ENCODE measurements at places on chromosomes 1 and 21.

GRCh38 chr1:216325336-216325735, 97.9 kb downstream of the USH2A start:
- DNase-seq, result no peak

- DNase-seq, result peak; percentile 44
These were observed 26.1 kb downstream of the KCNJ15 start for GRCh38 chr21:38282921-38283320.

DNA sequence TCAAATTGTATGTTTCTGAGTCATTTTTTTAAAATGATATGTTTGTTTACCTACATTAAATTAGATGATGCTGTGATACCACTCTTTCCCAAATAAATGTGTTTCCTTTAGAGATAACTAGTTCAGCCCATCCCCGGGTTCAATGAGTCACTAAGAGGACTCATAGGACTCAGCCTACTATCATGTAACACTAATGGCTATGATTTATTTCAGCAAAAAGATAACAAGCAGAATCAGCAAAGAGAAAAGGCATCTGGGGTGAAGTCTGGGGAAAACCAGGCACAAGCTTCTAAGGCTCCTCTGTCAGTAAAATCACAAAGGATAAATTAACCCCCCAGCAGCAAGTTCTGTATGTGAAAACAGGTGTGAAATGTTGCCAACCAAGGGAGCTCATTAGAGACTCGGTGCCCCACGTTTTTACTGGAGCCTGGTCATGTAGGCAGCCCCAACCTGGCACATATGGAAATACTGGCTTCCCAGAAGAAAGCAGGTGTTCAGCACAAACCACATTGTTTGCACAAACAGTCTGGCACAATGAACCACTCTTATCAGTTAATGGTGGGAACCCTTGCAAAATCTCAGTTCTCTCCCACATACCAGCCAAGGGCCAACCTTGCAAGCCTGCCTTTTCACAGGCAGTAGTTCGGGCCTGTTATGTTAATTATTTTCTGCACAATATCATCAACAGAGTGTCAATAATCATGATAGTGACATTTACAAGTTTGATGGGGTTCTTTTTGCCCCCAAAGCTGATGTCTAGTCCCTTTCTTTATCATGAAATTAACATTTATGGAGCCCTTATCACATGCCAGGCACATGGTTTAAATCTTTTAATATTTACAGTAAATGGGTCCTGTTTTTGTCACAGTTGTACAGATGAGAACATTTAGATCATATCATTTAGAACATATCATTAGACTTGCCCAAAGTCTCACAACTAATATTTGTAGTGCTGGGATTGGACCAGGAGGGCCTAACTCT, 23.1 kb upstream of the CNN3 start:
- DNase-seq, result no peak

DNA sequence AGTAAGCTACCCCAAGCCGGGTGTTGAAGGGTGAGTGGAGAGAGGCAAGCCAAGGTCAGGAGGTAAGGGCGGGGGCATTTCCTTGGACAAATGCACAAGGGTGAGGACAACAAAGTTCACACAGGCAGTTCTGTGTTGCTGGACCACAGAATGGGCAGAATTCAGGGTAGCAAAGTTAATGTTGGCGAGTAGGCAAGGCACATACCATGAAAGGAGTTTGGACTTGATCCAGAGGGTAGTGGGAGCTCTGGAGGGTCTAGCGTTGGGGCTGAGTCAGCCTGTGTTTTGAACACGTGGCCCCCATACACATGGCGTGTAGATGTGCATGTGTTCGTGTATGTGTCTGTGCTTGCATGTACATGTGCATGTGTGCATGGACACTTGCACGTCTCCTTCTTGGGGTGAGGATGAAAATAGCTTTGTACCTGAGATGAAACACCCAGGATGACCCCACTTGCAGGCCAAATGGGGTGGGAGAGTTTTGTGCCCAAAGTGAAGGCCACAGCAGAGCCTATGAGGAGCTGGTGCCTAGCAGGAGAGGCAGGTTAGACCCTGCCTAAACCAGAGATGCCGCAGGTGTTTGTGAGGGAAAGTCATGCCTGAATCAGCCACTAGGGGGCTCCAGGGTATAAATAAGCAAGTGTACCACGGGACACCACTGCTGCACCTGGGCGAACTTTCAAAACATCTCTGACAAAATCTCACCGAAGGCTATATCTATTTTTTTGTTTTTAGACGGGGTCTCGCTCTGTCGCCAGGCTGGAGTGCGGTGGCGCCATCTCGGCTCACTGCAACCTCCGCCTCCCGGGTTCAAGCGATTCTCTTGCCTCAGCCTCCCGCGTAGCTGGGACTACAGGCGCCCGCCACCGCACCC, 21.8 kb downstream of the SLC27A3 start:
- DNase-seq, result peak; percentile 79

DNA sequence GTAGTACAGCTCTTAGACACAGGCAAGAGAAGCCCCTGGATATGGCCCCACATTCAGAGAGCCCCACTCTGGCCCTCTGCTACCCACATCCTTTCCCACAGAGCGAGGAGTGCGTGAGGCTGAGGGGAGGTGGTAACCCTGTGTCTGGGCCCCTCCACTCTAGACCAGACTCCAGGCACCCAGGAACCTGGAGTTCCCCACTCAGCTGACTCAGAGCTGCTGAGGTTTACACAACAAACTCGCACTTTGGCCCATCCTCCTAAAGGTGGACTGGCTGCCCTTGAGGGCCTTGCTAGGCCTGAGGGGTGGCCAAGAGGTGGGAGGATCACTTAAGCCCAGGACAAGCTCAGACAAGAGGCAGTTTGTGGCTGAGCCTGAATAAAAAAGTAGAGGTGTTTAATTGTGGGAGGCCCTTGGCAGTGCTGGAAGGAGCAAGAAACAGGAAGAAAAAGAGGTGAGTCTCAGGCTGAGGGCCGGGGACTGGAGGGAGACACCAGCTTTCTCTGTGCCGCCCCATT, 10.7 kb downstream of the MR1 start:
- no peak for DNase-seq

DNA sequence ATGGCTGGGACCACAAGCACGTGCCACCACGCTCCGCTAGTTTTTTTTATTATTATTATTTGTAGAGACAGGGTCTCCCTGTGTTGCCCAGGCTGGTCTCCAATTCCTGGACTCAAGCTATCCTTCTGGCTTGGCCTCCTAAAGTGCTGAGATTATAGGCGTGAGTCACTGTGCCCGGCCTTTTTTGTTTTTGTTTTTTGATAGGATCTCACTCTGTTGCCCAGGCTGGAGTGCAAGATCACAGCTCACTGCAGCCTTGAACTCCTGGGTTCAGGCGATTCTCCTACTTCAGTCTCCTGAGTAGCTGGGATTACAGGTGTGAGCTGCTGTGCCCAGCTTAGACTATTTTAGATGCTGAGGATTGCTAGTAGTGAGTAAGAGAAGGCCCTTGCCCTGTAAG, 11.8 kb upstream of the RNF11 start:
- no peak for DNase-seq

GRCh38 chr1:178510155-178510554, 2.8 kb upstream of the TEX35 start:
- no peak for DNase-seq

GRCh38 chr1:91712981-91713841, 172.7 kb downstream of the TGFBR3 start:
- peak; percentile 30 for DNase-seq

DNA sequence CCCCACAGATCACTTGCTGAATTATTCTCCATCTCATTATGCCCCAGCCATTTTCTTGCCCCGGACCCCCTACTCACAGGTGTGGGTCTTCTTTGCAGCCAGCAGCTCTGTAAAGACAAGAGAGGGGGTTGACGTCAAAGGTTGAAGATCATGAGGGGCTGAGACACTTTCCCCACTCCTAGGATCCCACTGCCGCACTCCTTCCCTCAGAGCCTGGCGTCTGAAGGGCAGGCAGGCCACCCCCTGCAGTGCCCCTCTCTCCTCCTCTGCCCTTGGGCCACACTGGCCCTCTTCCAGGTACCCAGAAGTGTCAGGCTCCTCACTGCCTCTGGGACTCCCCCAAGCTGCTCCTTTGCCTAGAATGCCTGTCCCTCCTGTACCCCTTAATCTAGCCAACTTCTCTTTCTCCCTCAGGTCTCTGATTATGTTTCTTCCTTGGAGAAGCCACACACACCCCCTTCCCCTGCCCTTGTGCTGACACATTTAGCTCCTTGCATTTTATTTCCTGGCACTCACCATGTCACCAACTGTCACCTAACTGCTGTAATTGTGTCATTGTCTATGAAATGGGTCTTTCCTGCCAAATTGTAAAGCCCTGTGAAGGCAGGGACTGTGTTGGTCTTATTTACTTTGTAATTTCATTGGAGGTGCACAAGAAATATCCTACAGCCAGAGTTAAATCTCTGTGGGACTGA, 2.1 kb downstream of the RORC start:
- no peak for DNase-seq

DNA sequence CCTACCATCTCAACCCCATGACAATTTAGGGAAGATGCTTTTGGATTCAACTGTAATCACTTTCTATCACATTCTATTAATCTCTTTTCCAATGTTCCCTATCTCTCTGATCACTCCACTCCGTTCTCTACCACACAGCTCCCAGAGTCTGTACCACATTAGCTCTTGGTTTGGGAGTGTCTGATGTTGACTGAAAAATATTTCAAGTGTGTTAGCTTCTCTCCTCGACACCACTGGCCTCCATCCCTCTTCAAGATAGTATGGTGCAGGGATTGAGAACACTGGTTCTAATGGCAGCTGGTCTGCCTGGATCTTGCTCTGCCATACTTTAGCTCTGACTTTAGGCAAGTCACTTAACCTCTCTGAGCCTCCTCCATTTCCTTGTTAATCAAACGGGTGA, 39.9 kb downstream of the ATP1A1 start:
- no peak for DNase-seq

DNA sequence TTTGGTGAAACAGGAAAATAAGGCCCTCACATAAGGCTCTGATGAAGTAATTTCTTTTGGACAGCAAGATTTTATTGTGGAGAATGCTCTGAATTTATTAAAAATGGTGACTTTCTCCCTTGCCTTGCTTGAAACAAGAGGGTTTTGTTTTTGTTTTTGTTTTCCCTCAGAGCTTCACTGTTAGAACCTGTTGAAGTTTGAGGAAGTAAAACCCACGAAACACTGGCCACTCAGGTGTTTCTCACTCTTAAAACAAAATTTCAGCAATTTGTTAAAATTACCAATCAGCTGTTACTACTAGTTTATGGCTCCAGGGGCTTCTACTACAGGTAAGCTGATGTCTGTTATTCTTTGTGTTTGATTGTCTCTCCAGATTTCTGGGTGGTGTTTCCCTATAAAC, 112.6 kb upstream of the B3GALT2 start:
- DNase-seq, result no peak

- no peak for DNase-seq
These were observed 157.2 kb downstream of the DENND1B start for GRCh38 chr1:197618061-197618460.

GRCh38 chr1:155871390-155871789, 12.0 kb downstream of the SYT11 start:
- DNase-seq, result no peak

- no peak for DNase-seq
These were observed 13.8 kb downstream of the OPTC start for GRCh38 chr1:203507759-203508158.

DNA sequence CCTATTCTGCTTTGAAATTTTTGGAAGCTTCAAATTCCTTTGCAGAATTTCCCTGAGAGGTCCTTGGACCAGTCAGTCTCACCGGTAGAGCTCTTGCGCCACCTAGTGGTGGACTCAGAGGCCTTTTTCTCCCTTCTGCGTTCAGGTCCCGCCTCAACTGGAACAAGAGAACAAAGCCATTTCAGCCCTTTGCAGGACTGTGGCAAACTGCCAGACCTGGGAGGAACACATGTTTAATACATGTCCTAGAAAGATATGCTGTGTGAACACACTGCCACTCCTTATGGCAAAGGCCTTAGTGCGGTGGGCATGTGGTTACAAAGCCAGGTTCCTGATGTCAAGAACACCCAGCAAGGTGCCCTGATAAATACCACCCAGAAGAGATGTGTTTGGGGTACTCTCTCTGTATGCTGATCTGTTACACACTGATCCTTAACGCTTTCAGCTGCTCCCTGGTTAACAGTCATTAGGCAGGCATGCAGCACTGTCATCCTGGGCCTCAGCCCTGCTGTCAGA, 82.2 kb upstream of the SSX2IP start:
- peak; percentile 87 for DNase-seq

- peak; percentile 41 for DNase-seq
These were observed at the start of gene SLC30A10 for GRCh38 chr1:219927956-219928790. SLC30A10 (minus strand) TSS chr1:219928557; CDS start chr1:219928440, 117 bp downstream.

- no peak for DNase-seq
These were observed 129.2 kb downstream of the DHRS3 start for GRCh38 chr1:12488666-12489354.

- no peak for DNase-seq
These were observed 628.4 kb upstream of the TMPRSS15 start for GRCh38 chr21:19031953-19032352.

- DNase-seq, result no peak
These were observed 25.5 kb downstream of the UTS2 start for GRCh38 chr1:7827126-7827955.

GRCh38 chr21:44960141-44961092, 20.6 kb downstream of the SLX9 start:
- DNase-seq, result no peak

- DNase-seq, result no peak
These were observed 21.5 kb upstream of the ENAH start for GRCh38 chr1:225674381-225674780.

- no peak for DNase-seq
These were observed 36.7 kb downstream of the FOXD2 start for GRCh38 chr1:47474278-47475193.

DNA sequence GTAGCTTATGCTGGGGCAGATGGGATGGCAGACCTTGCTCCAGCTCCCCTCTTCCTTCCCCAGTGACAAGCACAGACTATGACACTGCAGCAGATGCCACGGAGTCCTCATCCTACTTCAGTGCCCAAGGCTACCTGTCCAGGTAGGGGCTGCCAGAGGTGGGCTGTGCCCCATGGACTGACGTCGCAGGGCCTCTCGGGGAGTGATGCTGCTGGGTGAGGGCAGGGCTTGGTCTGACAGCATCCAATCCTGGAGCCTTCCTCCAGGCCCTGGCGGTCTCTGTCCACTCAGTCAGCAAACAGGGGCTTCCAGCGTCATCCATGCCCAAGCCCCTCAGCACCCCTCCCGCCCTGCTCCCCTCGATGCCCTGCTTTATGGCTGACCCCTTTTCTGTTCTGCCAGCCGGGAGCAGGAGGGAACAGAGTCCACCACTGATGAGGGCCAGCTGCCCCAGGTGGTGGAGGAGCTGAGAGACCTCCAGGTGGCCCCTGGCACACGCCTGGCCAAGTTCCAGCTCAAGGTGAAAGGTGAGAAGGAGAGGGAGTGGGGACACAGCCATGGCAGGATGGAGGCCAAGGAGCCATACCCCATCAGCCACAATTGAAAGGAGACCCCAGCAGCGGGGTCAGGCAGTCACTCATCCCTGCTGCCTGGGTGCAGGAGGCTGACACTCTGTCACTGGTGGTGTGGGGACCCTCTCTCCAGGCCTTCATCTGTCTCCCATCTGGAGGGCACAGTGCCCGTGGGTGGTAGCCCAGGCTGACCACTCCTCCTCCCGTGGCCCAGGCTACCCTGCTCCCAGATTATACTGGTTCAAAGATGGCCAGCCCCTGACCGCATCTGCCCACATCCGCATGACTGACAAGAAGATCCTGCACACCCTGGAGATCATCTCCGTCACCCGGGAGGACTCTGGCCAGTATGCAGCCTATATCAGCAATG, 73.6 kb downstream of the TRIM11 start:
- DNase-seq, result no peak

All from GM03348 (cell line).